Glutamatergic neuron (in vitro differentiated cells): ENCODE measurements at places on chromosomes 5 and 9. TPM values are rescaled to one million over a fixed set of nuclear protein-coding genes. Genes with fewer than 3 reads are reported as not detected.
A peak's percentile ranks its signal among the peaks of the same experiment; 100 is the strongest.

GRCh38 chr5:138273834-138274188 lies 610 bp downstream of the GFRA3 start:
- H3K27ac ChIP-seq, result no peak overlapping the region
- peak overlapping the region; percentile 67 for H3K4me3 ChIP-seq

- H3K4me1 ChIP-seq, result peaks cover 18% of the 10 kb centered on the region
- no peak for DNase-seq
- no peak overlapping the region for H3K27ac ChIP-seq
- H3K4me3 ChIP-seq, result no peak overlapping the region
- H3K36me3 ChIP-seq, result no peaks in the 10 kb centered on the region
- H3K27me3 ChIP-seq, result peaks cover 2% of the 10 kb centered on the region
Measured at GRCh38 chr5:31186672-31187267, 6.7 kb upstream of the CDH6 start.

GRCh38 chr5:151596828-151597539 lies 5.9 kb upstream of the FAT2 start:
- no peak for DNase-seq
- H3K36me3 ChIP-seq, result no peaks in the 10 kb centered on the region
- peaks cover 22% of the 10 kb centered on the region for H3K4me1 ChIP-seq
- peaks cover 5% of the 10 kb centered on the region for H3K27me3 ChIP-seq
- H3K4me3 ChIP-seq, result no peak overlapping the region
- no peak overlapping the region for H3K27ac ChIP-seq

Gene FOXI1
- not detected for total RNA-seq

Gene NR5A1
- not detected for total RNA-seq
